Stimulated activated naive CD4-positive, alpha-beta T cell (primary cell): ENCODE measurements at places on chromosomes 11 and 22.

DNA sequence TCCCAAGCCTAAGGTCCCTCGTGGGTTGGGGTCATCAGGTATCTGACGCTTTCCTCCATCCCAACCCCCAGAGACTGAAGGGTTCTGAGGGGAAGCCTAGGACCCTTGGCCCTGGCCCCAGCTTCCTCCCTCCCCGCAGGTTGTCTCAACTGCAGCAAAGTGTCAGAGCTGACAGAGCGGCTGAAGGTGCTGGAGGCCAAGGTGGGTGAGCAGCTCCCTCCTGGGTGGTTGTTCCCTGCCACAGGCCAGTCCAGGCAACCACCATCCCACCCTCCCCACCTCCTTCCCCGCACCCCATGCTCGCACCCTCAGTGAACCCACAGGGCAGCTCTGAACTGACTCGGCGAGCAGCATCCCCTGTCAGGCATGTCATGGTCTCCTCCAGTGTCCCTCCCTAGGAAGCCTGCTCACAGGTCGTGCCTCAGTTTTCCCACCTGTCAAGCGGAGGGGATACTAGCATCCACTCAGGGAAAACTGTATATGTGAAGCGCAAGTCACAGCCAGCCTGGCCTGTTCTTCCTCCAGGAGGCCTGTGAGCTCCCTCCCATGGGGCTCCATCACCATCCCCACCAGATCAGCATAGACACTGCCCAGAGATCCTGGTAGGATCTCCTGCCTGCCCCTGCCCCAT lies 20.8 kb downstream of the EMID1 start:
- no peak for DNase-seq

DNA sequence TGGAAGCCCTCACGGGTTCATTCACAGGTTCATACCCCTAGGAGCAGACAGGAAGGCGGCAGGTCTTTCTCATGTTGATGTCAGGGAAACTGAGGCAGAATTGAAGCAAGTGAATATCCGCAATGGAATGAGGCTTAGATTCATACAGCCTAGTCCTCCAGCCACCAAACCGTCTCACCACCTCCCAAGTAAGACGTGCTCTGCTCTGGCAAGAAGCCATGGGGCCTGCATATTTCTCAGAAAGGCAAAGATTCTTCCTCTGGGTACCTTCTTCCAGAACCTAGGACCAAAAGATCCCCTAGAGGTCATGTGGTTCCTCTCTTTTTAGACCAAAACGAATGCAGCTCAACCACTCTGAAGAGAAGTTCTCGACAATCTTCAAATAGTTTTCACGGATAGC lies 1.7 kb downstream of the AP1B1 start:
- no peak for DNase-seq

- DNase-seq = no peak
These were observed 31.9 kb downstream of the PPP2R1B start for GRCh38 chr11:111734101-111734953.

DNA sequence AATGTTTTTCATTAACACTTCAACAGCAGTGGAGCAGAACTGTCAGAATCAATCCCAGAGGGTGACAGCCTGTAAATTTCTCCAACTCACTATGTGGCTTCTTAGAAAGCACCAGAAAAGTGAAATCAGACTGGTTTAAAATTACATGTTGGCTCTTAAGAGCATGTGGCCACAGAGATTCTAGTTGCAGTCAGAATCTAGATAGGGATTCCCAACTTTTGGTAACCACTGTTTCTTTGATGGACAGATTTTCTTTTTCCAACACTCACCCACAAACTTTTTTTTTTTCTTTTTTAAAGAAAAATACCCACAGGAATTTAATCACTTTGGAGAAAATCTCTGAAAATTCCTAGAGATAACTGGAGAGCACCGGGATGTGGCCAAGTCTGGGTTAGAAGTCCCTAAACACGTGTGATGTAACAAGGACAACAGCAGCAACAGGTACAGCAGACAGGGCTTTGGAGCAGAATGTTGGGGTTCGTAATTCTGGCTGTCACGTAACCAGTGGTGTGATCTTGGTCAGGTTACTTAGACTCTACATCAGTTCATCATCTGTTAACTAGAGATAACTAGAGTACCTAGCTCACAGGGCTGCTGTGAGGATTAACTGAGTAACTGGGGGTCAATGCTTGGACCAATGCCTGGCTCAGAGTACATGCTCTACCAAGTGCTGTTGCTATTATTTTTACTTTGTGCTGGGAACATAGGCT lies 100.1 kb downstream of the NAT10 start:
- DNase-seq = no peak

DNA sequence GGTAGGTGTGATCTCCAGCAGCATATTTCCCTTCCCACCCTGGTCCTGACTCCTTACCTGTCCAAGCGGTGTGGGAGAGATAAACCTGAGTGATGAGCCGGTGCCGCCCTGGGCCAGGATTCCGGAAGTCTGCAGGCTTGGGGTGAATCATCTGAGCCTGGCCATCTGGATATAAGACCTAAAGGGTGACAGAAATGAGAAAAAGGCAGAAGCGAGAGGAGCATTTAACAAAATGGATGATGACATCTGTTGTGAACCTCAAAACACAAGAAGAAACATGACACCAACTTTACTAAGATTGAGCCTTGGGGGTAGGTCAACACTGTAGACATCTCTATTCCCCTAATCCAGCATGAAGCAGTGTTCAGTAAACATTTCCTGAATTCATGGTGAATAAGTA lies 62.8 kb downstream of the AAMDC start:
- no peak for DNase-seq
